SJCRH30 (cell line): ENCODE measurements at places on chromosomes 4 and X. TPM values are rescaled to one million over a fixed set of nuclear protein-coding genes. Genes with fewer than 3 reads are reported as not detected.

TDO2 gene
- 0.23 and 0.26 TPM in 2 replicates for total RNA-seq

GDPD2 gene
- total RNA-seq, result 0.08 TPM in 1 of 2 replicates, not detected in the other

SSX4B gene
- not detected in 2 replicates for total RNA-seq

BTC gene
- 0.26 and 0.30 TPM in 2 replicates for total RNA-seq

CTPS2 gene
- 39.1 and 41.3 TPM in 2 replicates for total RNA-seq

EVC gene
- 13.8 and 14.3 TPM in 2 replicates for total RNA-seq

DNA sequence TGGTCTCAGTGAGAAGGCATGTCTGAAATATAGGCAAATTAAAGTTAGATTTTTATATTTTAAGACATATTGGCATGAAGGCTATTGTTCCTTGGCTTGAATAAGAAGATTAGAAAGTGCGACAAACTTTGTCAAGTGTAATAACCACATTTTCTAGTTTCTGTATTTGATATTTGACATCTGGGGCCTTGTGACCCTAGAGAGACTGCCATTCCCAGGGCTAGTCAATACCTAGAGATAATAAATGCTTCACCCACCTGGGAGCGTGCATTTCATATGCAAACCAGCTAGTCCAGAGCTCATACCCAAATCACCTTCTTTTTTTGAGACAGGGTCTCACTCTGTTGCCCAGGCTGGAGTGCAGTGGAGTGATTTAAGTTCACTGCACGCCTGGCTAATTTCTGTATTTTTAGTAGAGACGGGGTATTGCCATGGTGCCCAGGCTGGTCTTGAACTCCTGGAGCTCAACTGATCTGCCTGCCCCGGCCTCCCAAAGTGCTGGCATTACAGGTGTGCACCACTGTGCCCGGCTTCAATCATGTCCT is 62.6 kb downstream of the COQ2 start:
- no peak for DNase-seq
- H3K4me3 ChIP-seq, result no peak overlapping the region
- no peak overlapping the region for H3K27ac ChIP-seq
- no peaks in the 10 kb centered on the region for H3K27me3 ChIP-seq

DNA sequence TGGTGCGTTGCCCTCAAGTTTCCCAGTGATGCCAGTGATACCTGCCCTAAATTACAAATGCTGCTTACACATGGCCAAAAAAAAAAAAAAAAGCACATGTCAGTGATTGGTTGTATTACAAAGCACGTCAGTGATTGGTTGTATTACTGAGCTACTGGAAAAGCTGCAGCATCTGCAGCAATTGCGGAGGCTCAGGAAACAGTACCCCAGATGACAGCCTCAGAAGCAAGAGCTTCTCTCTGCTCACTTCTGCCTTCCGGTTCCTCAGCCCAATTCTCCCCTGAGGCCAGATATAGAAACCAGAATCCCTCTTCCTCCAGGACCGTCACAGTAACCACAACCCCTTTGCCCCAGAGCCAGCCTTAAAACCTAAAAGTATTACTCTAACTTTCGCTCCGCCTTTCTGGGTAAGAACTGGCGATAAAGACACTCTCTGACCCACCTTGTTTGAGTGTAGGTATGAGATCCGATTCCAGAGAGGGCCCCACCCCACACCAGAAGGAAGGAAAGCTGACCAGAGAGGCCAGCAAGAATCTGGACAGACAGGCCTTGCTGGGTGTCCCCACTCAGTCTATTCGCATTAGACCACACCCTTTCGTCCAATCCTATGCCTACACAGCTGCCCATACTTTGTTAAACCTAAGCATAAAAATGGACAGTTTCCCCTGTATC is 85.0 kb upstream of the SORBS2 start:
- no peaks in the 10 kb centered on the region for H3K4me1 ChIP-seq
- H3K4me3 ChIP-seq, result no peak overlapping the region
- no peak for DNase-seq
- no peaks in the 10 kb centered on the region for H3K27me3 ChIP-seq

DNA sequence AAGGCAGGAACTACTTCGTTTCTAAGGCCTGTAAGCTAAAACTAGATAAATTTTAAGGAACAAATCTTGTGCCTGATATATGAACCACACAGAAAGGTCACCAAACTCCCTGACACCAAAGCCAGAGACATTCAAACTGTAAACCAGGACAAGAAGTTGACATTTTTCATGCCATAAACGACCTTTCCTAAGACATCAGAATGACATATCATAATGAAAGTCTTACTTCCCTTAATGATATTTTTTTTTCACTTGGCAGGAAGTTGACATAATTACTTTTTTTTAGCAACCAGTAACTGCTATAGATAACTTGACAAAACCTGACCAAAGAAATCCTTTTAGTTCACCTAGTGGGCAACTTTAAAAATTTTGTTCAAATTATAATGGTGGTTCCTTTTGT is 231.5 kb upstream of the AGTR2 start:
- H3K36me3 ChIP-seq, result peaks cover 39% of the 10 kb centered on the region
- H3K4me1 ChIP-seq, result no peaks in the 10 kb centered on the region
- H3K27ac ChIP-seq, result no peak overlapping the region

- no peak overlapping the region for H3K27ac ChIP-seq
- H3K4me3 ChIP-seq, result no peak overlapping the region
- no peaks in the 10 kb centered on the region for H3K27me3 ChIP-seq
- no peaks in the 10 kb centered on the region; the same call in none of the 2 replicates for H3K36me3 ChIP-seq
Observed at GRCh38 chr4:39054497-39054896, 7.5 kb upstream of the KLHL5 start.

DNA sequence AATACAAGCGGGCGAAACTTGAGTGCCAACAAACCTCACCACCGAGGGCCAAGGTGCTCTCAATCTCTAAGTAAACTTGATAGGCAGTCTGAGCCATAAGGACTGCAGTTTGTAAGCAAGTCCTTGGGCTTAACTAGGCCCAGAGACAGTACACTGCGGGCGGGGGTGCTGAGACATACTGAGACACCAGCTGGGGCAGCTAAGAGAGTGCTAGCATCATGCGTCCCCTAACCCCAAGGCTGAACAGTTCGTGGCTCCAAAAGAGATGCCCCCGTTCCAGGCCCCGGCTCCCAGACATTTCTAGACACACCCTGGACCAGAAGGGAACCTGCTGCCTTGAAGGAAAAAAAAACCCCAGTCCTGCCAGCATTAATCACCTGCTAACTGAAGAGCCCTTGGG is 126.8 kb upstream of the PRDX4 start:
- H3K4me3 ChIP-seq, result no peak overlapping the region
- no peaks in the 10 kb centered on the region for H3K4me1 ChIP-seq
- H3K36me3 ChIP-seq, result no peaks in the 10 kb centered on the region
- H3K27me3 ChIP-seq, result no peaks in the 10 kb centered on the region
- H3K27ac ChIP-seq, result no peak overlapping the region
- no peak for DNase-seq

- H3K4me3 ChIP-seq, result peak overlapping the region; percentile 93
- H3K4me1 ChIP-seq, result 0 out of 2 replicates have a peak, but pooled peaks cover 4% of the 10 kb centered on the region
- no peak overlapping the region for H3K27ac ChIP-seq
- no peaks in the 10 kb centered on the region for H3K27me3 ChIP-seq
- DNase-seq, result peak; percentile 53
Observed at GRCh38 chr4:101345596-101346350, 1.6 kb downstream of the PPP3CA start.

DNA sequence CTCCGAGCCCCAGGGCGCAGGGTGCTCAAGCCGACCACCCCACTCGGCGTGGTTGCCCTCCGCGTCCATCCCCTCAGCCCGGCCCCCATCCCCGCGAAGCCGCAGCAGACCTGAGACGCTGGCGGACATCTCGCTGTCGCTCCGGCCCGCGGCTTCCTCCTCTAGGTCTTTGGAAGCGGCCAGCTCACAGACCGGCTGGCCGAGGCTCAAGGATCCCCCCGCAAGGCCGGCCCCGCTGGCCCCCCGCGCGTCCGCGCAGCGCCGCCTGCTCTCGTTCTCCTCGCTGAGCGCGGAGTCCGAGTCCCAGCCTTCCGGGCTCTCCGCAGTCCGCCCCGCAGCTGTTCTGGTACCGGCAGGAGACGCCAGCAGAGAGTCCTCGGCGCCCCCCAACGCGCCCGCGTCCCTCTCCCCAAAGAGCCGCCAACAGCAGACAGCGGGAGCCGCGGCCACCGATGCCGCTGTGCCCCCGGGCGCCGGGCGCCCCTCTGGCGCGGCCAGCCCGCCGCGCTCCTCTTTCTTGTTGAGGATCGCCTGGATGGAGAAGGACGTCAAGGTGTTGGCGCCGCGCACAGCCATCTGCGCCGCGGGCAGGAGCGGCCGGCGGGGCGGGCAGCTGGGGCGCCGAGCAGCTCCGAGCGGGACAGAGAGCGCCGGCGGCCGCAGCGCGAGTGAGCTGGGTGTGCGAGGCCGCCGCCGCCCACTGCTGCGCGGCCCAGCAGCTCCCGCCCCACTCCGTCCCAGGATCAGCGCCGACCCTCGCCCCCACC is at the start of gene NKX3-2:
TSS of gene NKX3-2 (minus strand) at position 670 of the 767 bp plus-strand sequence. CDS start at position 576, 94 bp downstream.
- peak within 1 kb of the TSS; percentile 76 for H3K4me3 ChIP-seq
- DNase-seq, result no peak
- H3K27me3 ChIP-seq, result no peaks in the 10 kb centered on the region
- no peaks in the 10 kb centered on the region for H3K36me3 ChIP-seq
- peak within 1 kb of the TSS; percentile 55 for H3K27ac ChIP-seq
- H3K4me1 ChIP-seq, result peaks cover 6% of the 10 kb centered on the region; the same call in 1 of the 2 replicates

GRCh38 chr4:114087596-114088230 is 108.3 kb upstream of the ARSJ start:
- peak; percentile 38 for DNase-seq
- peak overlapping the region; percentile 36 for H3K27ac ChIP-seq
- H3K4me3 ChIP-seq, result no peak overlapping the region
- peaks cover 17% of the 10 kb centered on the region for H3K4me1 ChIP-seq
- no peaks in the 10 kb centered on the region for H3K36me3 ChIP-seq

GRCh38 chr4:125184116-125184515 is 130.6 kb upstream of the FAT4 start:
- DNase-seq, result no peak
- H3K4me3 ChIP-seq, result no peak overlapping the region
- H3K27ac ChIP-seq, result no peak overlapping the region
- no peaks in the 10 kb centered on the region for H3K27me3 ChIP-seq
- H3K36me3 ChIP-seq, result no peaks in the 10 kb centered on the region
- H3K4me1 ChIP-seq, result no peaks in the 10 kb centered on the region

DNA sequence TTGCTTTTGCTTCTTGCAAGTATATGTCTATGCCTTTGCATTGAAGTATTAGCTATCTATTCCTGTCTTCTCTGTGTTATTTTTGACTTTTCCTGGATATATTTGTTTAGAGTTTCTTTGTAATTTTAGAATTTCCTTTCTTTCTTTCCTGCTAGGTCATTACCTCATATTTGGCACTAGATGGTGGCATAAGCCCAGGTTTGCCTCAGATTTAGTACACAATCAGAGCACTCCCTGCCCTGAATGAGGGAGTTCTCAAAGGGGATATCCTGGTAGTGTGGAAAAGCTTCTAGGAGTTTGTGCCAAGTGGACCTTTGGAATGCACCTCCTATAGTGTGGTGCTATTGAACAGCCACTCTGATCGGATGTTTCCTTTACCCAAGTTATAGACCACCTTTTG is 181.6 kb downstream of the UGT8 start:
- peaks cover 10% of the 10 kb centered on the region for H3K4me1 ChIP-seq
- no peak overlapping the region for H3K4me3 ChIP-seq
- no peaks in the 10 kb centered on the region for H3K36me3 ChIP-seq
- DNase-seq, result peak; percentile 83

DNA sequence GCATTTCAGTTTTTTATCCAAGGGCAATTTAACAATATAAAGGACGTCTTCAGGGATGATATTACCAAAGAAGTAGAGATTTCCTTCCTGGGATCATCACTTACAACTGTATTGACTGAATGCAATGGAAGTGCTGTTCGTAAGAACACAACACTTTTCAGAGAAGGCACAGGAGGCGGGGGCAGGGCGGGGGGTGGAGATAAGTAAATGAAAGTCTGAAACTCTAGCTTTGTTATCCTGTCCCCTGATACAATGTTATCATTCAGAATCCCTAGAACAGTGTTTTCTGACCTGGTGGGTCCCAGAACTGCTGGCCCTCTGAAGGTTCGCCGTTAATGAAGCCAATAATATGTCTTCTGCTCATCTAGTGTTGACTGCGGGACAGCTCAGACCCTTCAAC is 124.6 kb downstream of the NSUN7 start:
- H3K27ac ChIP-seq, result no peak overlapping the region
- no peak overlapping the region for H3K4me3 ChIP-seq
- no peaks in the 10 kb centered on the region for H3K4me1 ChIP-seq
- H3K36me3 ChIP-seq, result peaks cover 7% of the 10 kb centered on the region
- no peak for DNase-seq

DNA sequence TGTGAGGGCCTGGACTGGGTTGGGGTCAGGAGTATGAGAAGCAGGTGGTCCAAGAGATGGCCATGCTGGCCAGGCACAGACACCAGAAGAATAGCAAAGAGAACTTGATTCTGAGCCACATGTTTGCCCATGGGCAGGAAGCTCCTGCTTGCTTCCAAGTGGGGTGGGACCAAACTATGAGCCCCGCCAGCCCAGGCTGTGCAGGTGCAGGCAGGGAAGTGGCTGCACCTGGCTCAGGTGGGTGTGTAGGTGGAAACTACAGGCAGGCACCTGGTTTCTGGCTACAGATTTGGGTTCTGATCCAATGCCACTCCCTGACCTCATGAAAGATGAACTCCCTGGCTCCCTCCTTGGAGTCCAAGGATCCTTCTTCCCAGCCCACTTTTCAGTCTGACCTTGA is 207.9 kb upstream of the KLF3 start:
- H3K4me1 ChIP-seq, result no peaks in the 10 kb centered on the region
- H3K27me3 ChIP-seq, result no peaks in the 10 kb centered on the region
- H3K36me3 ChIP-seq, result no peaks in the 10 kb centered on the region
- H3K4me3 ChIP-seq, result no peak overlapping the region
- H3K27ac ChIP-seq, result no peak overlapping the region
- no peak for DNase-seq
